SK-N-MC (cell line): ENCODE measurements at places on chromosomes 2 and 18.

- no peak for DNase-seq
Measured at GRCh38 chr2:30565851-30566358, 118.9 kb downstream of the LCLAT1 start.

GRCh38 chr2:205189301-205189700 lies 493.0 kb upstream of the NRP2 start:
- DNase-seq = no peak

- no peak for DNase-seq
Measured at GRCh38 chr18:62739911-62740310, 24.6 kb downstream of the PHLPP1 start.

- DNase-seq = peak; percentile 22
Measured at GRCh38 chr2:136378712-136379595, 261.0 kb upstream of the CXCR4 start.

DNA sequence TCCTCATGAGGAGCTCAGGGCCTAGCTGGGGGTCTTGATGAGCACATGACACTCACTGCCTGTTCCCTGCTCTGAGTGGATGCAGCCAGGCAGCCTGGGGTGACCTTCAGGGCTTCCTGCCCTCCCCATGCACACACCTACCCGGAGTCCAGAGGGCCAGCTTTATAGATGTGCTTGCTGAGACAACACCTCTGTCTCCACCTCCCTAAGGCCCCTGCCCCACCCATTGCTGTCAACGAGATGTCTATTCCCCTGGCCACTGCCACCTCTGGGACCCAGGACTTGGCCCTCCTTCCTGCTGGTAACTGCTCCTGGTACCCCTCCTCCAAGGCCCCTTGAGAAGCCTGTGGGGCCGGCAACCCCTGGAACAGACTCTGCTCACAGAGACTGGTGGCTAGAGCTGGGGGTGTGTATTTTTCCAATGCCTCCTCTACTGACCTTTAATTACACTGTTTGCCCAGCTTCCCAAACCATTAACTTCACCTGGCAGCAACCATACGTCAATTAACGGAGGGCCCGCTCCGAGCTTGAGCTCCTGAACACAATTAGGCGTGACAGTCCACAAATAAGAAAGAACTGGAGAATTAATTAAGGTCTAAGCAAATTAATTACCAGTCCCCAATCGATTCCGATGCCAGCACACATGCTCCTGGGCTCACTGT lies 66.3 kb downstream of the EMX1 start:
- DNase-seq = no peak

- no peak for DNase-seq
Measured at GRCh38 chr18:32317651-32318050, 127.8 kb downstream of the MEP1B start.

DNA sequence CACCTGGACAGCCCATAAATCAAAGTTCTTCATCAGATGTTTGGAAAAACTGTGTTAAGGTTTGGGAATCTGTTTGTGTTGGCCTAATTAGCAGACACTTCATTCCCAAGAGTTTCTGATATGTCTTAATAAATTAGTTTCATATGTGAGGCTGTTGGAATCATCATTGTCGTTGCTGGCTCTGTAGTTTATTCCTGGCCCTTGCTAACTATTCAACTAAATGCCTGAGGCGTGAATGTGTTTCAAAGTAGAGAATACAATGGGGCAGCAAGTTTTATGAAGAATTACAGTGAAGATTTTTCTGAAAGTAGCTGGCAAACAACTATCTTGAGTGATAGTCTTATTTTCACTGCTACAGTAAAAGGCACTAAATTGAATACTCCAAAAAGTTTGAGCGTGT lies 141.1 kb downstream of the PARD3B start:
- no peak for DNase-seq

GRCh38 chr2:234435836-234436481 lies 60.9 kb downstream of the ARL4C start:
- DNase-seq = no peak

- peak; percentile 56 for DNase-seq
Measured at GRCh38 chr18:12391487-12392165, 14.6 kb upstream of the AFG3L2 start.

DNA sequence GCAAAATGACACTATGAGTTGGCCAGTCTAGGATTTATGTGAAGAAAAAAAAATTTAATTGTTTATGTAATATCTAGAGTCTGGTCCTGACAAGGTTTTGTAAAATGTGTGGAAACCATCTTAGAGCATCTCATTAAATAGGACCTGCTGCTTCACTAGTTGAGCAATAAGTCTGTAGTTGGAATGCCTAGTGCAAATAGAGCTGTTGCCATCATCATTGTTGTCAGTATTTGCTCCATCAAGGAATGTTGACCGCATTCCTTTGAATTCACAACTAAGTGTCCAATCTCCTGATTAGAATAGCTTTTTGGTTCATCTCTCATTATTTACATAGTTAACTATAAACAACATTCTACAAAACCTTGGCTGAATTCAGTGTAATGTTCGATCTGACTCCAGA lies 32.2 kb upstream of the RPE start:
- no peak for DNase-seq
